Mesenteric fat pad (tissue), 1 donor: ENCODE measurements at places on chromosomes 11 and 22.
A peak's percentile ranks its signal among the peaks of the same experiment; 100 is the strongest.

DNA sequence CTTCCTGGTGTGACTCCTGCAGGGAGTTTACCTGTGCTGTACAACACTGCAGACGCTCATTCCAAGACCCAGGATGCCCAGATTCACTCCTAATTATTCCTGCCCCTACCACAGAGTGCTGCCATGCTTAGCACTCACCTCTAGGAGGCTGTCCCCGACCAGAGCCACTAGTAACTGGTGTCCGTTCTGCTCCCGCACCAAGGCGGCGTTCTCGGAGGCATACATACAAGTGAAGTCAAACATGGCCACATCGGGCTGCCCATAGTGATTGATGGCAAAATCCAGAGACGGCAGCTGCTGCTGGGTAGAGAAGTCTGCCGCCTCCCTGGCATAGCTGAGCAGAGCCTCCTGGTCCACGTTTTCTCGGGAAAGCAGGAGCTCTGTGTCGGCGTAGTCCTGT, 122.3 kb upstream of the BID start:
- DNase-seq, result no peak

DNA sequence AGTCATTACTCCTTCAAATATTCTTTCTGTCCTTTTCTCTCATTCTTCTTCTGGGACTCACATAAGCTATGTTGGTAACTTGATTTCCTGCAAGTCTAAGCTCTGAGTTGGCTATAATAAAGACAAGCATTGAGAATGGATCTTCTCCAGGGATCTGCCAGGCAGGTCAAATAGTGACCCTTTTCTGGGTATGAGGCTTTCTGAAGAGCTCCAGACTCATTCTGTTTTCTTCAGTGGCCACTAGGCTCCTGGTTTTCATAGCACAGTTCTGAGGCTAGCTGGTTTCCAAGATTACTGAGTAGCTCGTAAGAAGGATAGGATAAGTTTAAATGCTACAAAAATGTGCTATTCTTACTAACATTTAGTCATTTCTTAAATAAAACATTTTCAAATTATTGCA, 38.3 kb downstream of the TMPRSS5 start:
- DNase-seq, result no peak

GRCh38 chr11:88378422-88379066, 41.0 kb upstream of the CTSC start:
- DNase-seq, result no peak

GRCh38 chr11:23555085-23555484, 694.8 kb upstream of the CCDC179 start:
- DNase-seq, result no peak

GRCh38 chr11:9601037-9601875, 27.8 kb downstream of the WEE1 start:
- DNase-seq, result peak; percentile 53

DNA sequence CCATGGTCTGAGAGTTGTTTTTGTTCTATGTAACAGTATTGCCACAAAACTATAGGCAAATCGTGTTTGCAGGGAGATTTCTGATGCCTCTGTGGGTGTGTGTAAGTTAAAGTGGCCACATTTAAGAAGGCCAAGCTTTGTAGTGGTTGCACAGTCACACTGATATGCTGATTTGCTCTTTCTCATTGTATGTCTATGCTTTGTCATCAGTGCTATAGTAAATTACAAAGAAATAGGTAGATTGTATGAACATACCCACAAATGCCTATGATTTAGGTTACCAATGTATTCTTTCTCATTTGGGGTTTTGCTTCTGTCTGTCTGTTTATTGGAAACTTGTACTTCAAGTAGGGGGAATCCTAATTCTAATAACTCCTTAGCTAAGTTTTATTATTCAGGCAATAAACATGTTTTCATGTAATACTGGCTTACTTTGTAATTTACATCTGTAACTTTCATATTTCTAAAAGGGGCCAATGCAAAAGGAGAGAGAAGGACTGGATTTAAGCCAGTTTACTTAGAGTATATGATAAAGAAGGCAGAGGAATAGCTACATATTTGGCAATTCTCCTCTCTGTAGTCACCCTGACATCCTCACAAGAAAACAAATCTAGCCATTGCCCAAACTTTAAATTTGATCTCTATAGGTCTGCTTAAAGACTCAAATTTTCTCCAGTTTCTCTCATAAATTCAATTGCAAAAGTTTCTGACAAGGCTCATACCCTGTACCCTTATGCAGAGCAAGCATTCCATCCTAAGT, 2.0 kb downstream of the FIBIN start:
- DNase-seq, result no peak

- no peak for DNase-seq
Observed at GRCh38 chr11:61611309-61611708, 30.4 kb upstream of the SYT7 start.

DNA sequence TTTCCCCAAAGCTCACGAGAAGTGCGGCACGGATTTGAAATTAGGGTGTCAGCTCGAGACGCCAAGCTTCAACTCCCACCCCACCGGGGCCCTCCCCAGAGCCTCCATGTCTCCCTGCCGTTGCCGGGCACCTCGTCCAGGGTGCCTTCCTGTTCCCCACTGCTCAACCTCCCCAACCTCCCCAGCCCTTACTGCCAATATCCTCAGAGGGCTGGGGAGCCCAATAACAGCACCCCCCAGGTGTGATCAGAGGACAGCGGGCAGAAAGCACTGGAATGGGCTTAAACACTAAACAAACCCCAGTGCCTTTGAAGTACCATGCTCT, 1336.4 kb downstream of the TBC1D22A start:
- peak; percentile 47 for DNase-seq

DNA sequence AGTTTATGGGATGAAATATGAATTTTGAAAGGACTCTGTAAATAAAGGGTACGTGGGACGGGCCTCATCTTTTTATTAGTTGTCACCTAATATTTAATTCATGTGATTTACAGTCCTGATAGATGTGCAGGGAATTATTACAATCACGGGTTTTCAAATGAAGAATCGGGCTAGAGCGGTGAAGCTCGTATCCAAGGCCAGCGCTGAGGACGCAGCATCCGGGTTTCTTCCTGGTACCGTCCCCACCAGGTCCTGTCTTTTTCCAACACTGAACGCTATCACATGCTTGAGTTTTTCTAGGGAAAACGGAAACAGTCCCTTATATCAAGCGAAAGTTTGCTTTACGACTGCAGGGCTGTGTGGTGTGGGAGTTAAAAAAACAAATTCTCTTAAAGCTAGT, 787 bp downstream of the SMDT1 start:
- peak; percentile 39 for DNase-seq

- DNase-seq, result no peak
Observed at GRCh38 chr11:122155765-122156527, 39.9 kb upstream of the BLID start.

DNA sequence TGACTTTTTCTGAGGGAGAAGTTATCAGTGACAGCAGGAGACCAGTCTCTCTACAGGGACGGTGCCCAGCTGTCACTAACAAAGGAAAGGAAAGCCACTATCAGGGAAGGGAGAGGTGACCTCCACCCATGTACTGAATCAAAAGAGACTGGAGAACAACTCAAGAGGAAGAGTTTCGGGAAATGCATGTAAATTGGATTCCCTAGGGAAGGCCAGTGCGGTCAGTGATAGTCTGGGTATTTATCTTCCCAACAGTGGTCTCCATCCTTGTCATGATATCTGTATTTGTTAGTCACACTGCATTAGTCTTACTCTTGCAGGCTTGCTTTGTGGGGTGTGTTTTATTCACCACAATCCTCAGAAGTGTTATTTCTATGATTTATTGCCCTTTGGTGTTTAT, 193.4 kb upstream of the KIRREL3 start:
- no peak for DNase-seq

- no peak for DNase-seq
Observed at GRCh38 chr22:37544955-37545702, 15.2 kb upstream of the CDC42EP1 start.

- DNase-seq, result no peak
Observed at GRCh38 chr22:29570456-29570855, 10.5 kb downstream of the NIPSNAP1 start.

DNA sequence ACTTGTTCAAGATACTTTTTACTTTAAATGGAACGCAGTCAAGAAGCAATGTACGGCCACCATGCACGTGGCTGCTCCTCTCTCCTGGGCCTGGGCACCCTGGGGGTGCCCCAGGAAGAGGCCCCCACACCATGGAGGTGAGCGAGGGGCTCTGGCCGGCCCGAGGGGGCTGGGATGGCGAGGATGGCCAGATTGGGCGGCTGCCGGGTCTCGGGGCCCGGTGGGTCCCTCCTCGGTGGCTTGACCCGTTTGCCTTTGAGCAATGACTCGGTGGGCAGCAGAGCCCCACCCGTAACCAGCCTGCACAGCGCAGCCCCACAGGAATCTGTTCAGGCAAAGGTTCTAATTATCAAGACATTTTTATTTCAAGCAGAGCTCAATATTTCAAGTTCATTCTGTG, 167.4 kb downstream of the BRD1 start:
- peak; percentile 78 for DNase-seq

GRCh38 chr22:30425327-30425615, 297 bp upstream of the MTFP1 start:
- no peak for DNase-seq

GRCh38 chr11:118238929-118239328, 13.2 kb downstream of the MPZL3 start:
- no peak for DNase-seq

GRCh38 chr22:19526076-19526701, 2.0 kb upstream of the CLDN5 start:
- peak; percentile 55 for DNase-seq

GRCh38 chr11:25159341-25159740, 662.5 kb downstream of the LUZP2 start:
- no peak for DNase-seq

GRCh38 chr22:21938906-21939305, 13.7 kb downstream of the PPM1F start:
- no peak for DNase-seq

GRCh38 chr22:31977939-31978338, 33.6 kb downstream of the YWHAH start:
- DNase-seq, result no peak

GRCh38 chr11:8233691-8234424, 29.8 kb downstream of the LMO1 start:
- DNase-seq, result no peak

- no peak for DNase-seq
Observed at GRCh38 chr11:64007160-64007628, 21.0 kb downstream of the OTUB1 start.

GRCh38 chr11:62678770-62679696, at the start of gene UBXN1:
Gene UBXN1 (minus strand): TSS chr11:62679073. CDS start chr11:62678923, 150 bp downstream.
- peak; percentile 95 for DNase-seq

DNA sequence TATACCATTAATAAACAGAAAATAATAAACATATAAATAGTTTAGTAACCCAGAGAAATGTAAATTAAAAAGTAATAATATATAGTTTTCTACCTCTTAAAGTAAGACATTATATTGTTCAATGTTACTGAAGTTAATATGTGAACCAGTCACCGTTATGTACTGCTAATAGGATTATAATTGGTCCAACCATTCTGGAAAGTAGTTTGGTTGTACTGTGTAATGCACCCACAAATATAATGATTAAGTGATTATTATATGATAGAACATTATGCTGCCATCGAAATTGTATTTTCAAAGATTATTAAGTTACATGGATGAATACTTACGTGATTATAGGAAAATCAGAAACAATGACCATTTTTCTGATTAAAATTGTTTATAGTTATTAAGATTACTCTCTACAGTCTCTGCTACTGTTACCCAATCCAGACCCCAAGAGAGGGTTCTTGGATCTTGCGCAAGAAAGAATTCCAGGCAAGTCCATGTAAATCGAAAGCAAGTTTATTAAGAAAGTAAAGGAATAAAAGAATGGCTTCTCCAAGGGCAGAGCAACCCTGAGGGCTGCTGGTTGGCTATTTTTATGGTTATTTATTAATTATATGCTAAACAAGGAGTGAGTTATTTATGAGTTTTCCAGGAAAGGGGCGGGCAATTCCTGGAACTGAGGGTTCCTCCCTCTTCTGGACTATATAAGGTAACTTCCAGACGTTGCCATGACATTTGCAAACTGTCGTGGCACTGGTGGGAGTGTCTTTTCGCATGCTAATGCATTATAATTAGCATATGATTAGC, 50.1 kb downstream of the ACER3 start:
- no peak for DNase-seq

GRCh38 chr22:29375398-29376076, 12.8 kb downstream of the AP1B1 start:
- no peak for DNase-seq

GRCh38 chr11:117809236-117810055, 12.4 kb upstream of the DSCAML1 start:
- DNase-seq, result no peak

DNA sequence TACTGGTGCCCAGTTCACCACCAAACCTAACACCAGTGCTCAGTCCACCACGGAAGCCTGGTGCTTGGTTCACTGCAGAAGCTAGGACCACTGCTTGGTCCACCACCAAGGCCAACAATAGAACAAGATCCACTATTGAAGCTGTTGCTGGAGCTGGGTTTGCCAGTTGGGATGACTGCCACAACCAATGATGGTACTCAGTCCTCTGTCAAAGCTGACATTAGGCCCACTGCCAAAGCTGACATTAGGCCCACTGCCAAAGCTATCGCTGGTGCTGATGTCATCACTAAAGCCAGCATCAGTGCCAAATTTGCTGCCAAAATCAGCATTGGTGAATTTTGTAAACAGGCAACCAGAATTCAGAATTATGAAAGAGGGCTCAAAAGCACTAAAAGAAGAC, 1850.2 kb upstream of the RAG2 start:
- no peak for DNase-seq

GRCh38 chr11:32893343-32894148, 935 bp downstream of the QSER1 start:
- no peak for DNase-seq

- DNase-seq, result peak; percentile 60
Observed at GRCh38 chr22:44200451-44200850, 19.7 kb downstream of the PARVG start.

DNA sequence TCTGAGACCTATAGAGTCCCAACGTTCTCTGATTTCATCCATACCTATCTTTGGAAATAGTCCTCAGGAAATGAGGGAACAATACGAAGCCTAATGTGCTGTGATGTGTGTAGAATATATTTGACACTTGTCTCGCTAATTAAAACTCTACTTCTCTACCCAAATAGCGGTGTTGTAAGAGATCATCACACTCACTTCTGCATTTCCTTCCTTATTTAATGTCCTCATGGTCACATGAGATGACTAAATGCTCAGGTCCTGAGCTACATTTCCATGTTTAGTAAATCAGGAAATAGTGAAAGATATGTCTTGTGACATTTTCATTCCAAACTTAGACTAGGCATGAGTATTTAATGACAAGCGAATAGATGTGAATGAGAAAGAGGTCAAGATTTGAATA, 112.3 kb downstream of the MAML2 start:
- DNase-seq, result no peak
